SK-N-SH (cell line): ENCODE measurements at places on chromosomes 11 and 22.

- DNase-seq = no peak
Measured at GRCh38 chr11:118625036-118625690, 17.7 kb downstream of the PHLDB1 start.

DNA sequence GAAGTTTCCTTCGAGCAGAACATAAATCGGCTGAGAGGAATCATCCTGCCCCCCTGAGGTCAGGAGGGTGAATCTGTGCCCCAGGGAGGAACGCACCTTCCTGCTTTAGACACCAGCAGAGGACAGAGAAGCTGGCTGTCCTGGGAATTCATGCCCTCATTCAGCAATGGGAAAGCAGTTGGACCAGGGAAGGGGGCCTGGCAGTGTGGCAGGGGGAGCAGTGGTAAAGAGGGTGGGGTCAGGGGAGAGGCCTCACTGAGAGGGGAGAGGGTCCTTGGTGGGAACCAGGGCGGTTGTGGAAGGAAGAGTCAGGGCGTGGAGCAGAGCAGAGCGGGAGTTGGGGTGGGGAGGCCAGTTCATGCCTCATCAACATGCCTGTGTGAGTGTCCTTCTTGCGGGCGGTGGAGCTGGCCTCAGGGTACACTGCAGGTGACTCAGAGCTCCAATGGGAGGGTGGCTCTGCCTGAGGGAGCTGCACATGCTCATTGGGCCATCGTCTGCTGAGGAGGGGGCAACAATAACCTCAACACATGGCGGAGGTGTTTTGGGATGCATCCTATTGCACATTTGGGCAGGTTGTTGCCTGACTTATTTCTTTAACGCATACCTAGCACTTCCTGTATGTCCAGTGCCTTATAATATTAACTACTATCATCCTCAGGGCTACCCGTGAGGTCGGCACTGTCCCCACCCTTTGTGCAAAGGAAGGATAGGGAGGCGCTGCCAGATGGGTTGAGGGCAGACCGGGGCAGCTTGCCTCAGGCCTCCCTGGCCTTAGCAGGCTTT, 23.2 kb downstream of the MED15 start:
- DNase-seq = no peak

GRCh38 chr11:72058416-72059034, 21.8 kb downstream of the NUMA1 start:
- DNase-seq = no peak

DNA sequence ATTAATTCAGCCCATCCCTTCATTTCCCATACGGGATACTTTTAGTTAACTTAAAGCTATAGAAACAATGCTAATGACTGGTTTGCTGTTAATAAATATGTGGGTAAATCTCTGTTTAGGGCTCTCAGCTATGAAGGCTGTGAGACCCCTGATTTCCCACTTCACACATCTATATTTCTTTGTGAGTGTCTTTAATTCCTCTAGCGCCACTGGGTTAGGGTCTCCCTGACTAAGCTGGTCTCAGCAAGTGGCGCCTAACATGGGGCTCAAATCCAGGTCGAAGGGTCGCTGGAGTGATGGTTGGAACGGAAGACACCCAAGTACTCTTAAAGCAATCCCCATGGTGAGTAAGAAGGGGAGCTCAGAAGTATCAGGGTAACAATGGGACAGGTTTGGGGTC, 14.4 kb upstream of the OOSP1 start:
- no peak for DNase-seq

DNA sequence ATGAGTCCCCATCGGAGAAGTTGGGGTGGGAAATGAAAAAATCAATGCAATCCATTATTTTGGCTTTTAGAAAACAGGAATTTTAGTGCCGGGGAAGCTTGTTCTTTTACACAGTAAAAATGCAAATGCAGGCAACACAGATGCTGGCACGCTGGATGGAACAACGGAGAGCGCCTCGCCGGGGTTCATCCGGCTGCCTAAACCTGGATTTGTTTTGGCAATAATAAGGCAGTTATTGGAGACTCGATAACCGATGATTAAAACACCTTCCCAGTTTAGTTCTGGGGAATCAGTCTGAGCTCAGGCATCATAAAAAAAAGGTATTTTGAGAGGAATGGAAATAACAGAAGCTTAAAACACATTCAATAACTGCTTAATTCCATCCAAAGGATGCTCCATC, 2.9 kb downstream of the DSCAML1 start:
- DNase-seq = no peak

DNA sequence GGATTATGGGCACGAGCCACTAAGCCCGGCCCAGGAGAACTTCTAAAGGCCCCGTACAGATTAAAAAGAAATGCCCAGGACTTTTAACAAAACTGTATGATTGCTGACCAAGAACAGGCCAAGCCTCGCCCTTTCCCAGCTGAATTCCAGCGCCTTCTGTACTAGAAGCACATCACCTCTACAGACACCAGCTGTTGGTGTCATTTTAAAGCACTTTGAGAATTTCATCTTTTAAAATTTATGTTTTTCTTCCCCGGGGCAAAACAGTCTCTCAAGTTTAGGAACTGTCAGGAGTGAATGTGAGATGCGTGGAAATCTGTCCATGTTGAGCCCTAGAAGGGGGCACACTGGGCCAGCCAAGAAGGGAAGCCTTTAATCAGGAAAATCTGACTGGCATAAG, 362.4 kb downstream of the LARGE1 start:
- no peak for DNase-seq

DNA sequence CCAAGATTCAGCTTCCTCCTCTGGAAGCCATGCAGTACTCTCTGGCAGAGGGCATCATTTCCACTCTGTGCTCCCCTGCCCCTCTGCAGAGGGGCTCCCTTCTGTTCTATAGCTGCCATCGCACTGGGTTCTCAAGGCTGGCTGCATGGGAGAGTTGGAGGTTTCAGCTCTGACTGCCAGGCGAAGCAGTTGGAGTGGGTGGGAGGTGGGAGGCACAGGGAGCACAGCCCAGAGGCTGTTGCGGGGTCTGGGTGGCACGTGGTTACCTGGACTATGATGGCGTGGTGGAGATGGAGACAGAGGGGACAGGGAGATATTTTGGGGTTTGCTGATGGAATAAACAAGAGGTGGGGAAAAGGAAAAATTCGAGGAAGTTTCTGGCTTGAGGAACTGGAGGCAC, 4.8 kb downstream of the PMM1 start:
- DNase-seq = no peak

DNA sequence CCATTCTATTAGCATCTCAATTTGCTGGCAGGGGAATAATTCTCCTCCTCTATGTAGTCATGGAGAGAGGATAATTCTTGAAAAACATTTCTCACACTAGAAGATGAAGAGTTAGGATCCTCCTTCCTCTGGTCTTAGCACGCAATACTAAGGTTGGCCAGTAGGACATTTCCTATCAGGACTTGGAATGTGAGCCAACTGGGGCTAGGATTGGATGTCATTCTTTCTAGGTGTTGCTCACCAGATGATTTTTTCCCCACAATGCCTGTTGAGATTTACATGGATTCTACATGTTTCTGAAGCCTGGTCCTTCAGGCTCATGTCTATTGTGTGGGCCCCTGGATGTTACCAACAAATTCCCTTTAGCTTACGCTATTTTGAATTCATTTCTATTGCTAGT, 28.0 kb downstream of the SLN start:
- peak; percentile 24 for DNase-seq

DNA sequence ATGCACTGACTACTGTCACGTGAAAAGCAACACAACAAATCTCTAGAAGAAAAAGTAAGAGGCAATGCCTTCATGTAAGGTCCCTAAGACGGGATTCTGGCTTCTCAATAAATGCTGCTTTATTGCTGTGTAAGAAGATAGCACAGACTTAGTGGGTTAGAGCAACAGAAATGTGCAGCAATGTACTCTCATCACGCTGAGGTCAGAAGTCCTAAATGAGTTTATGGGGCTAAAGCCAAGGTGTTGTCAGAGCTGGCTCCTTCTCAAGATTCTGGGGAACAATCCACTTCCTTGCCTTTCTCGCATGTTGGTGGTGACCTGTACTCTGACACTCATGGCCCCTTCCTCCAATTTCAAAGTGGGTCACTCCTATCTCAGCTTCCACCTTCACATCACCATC, 93.4 kb downstream of the SHANK2 start:
- no peak for DNase-seq

DNA sequence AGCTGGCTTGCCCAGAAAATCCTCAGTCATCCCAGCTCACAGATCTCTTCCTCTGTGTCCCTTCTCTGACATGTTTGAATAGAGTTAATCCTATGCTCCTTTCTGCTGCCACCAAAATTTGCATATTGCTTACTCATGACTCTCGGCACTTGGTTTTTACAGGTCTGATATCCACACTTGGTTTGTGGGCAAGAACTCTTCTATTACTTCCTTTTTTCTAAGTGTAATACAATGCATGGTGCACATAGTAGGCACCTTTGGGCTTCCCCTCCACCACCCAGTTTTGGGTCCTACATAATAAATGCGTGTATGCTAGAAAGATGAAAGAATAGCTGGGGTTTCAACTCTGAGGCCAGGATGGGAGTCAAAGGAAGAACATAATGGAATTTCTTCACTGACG, 69.7 kb upstream of the GRK3 start:
- no peak for DNase-seq

GRCh38 chr11:46265764-46266163, 11.7 kb upstream of the CREB3L1 start:
- DNase-seq = no peak

GRCh38 chr11:78039391-78039918, 16.4 kb upstream of the KCTD14 start:
- DNase-seq = no peak

DNA sequence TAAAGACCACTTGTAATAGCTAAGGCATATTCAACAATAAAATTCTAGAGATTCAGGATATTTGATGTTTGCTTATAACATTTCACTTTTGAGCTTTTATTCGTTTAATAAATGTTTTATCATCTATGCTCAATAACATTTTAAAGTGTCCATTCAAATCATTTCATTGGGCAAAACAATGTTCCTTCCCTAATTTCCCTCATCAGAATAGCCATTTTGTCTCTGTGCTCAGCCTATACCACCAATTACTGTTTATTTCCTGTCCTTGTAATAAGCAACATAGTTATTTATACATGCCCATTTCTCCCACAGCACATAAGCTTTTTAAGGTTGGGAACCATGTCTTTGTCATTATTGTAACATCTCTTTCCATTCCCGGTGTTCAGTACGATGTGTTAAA, 1.3 kb upstream of the SC5D start:
- no peak for DNase-seq

DNA sequence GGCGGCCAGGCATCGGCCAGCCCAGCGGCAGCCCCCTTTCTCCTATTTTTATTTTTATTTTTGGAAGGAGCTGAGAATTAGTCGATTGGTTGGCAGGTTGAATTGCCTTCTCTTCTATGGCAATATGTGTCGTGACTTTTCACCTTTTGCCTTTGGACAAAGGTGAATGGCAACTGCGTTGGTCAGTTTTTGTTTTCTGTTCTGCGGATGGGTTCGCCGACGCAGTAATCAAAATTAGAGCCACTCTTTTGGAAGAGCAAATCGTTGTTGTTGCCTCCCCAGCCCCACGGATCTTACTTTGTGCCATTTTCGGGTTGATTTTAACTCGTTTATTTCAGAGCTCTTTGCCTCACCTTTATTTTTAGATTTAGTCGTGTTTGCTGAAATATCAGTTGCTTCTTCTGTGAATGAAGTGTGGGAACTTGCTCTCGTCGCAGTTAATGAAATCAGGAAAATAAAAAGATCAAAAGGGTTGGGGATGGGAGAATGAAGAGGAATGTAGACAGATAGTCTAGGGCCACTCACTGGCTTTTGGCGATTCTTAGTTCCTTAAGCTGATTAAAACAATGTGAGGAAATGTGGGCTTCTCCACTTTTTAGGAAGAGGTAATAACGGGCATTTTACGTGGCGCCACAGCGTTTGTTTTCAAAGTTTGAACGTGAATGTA, 1.6 kb downstream of the CECR2 start:
- no peak for DNase-seq
